ENCODE measurements at places on chromosomes 5 and 9. TPM values are rescaled to one million over a fixed set of nuclear protein-coding genes. Genes with fewer than 3 reads are reported as not detected.

CFAP90 gene
- total RNA-seq: not detected

LECT2 gene
- not detected for total RNA-seq

SLC6A3 gene
- not detected for total RNA-seq

SAPCD2 gene
- 23.9 TPM for total RNA-seq

DMRT3 gene
- total RNA-seq: not detected

TAF9 gene
- 60.0 TPM for total RNA-seq

GPX8 gene
- total RNA-seq: not detected

ANKRD31 gene
- total RNA-seq: 0.36 TPM

CCL27 gene
- total RNA-seq: not detected

CCT5 gene
- 511 TPM for total RNA-seq

PPP3R2 gene
- not detected for total RNA-seq

ANKH gene
- total RNA-seq: 34.2 TPM

IL17B gene
- not detected for total RNA-seq

PDE6A gene
- not detected for total RNA-seq

IFNA16 gene
- not detected for total RNA-seq

ADAMTSL2 gene
- total RNA-seq: not detected

DCAF12 gene
- 49.7 TPM for total RNA-seq

FOXD4L6 gene
- total RNA-seq: 0.16 TPM

SLC24A2 gene
- not detected for total RNA-seq

MEGF9 gene
- 5.4 TPM for total RNA-seq

SOHLH1 gene
- not detected for total RNA-seq

TGFBI gene
- total RNA-seq: not detected

CAVIN4 gene
- total RNA-seq: not detected

HSPB3 gene
- not detected for total RNA-seq

TLR4 gene
- total RNA-seq: not detected

IFNK gene
- total RNA-seq: not detected

KIF27 gene
- total RNA-seq: 2.9 TPM

ENHO gene
- not detected for total RNA-seq

NR4A3 gene
- total RNA-seq: 69.5 TPM

All from activated T-helper 1 cell treated with anti-CD3 and anti-CD28 coated beads, Interleukin-12 subunit alpha, Interleukin-12 subunit beta, Interleukin-2, Interleukin-4 antibody, amounts not matched to agents 30 ng/mL and 10 ng/mL and 1 ng/mL, durations not matched to agents 14 hours and 24 hours and 36 hours (primary cell).